Activated T-cell treated with anti-CD3 and anti-CD28 coated beads for 4 hours (primary cell): ENCODE measurements at places on chromosomes 1 and 21.

- DNase-seq: no peak
Measured at GRCh38 chr1:71046891-71047634, 553 bp downstream of the PTGER3 start.

- no peak for DNase-seq
Measured at GRCh38 chr1:165395478-165395877, 39.0 kb upstream of the LMX1A start.

- no peak for DNase-seq
Measured at GRCh38 chr1:113396585-113396984, 6.3 kb downstream of the MAGI3 start.

DNA sequence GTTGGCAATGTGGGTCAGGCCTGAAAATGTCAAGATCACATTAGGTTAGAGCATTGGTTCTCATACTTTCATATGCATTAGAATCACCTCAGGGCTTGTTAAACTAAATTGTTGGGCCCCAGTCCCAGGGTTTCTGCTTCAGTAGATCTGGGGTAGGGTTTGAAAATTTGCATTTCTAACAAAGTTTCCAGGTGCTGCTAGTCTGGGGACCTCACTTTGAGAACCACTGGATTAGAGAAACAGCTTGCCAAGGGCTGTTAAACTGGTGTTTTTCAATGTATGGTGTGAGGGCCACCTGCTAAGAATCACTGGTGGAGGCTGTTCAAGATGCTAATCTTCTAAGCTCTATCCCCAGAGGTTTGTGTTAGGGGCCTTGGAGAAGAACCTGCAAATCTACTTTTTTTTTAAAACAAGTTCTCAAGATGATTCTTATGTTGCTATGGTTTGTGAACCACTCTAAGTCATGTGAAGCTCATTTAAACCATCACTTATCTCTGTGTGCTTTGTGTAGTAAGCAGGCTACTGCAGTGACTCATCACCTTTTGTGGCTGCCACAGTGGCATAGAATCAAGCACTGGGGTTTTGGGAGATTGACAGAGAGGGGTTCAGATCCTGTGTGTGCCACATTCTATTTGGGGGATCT, 152.2 kb downstream of the S1PR1 start:
- DNase-seq: no peak

DNA sequence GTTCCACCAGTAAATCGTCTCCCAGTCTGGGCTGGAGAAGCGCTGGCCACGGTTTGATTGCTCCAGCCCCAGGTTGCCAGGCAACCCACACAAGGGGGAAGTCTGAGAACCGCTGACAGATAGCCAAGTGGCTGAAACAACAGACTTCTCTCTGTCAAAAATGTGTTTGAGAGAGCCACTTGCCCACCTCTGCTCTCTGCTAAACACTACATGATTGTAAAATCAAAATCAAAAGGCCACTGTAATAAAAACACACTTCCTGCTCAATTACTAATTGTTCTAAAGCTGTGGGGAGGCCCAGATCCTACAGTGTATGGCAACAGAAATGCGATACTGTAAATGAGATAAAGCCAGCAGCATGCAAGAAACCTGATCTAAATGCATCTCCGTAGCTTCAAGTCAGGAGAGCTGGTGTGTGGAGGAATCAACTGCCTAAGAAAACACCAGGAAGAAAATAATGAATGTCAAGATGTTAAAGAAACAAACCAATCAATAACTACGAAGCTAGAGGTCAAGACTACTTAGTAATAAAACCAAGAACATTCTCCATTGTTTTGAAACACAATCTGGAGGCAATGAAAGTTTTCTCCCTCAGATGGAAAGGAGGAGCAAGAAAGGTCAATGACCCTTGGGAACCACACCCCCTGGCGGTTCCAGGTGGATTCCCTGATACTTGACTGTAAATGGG, 121.2 kb downstream of the SLC45A1 start:
- no peak for DNase-seq

- DNase-seq: no peak
Measured at GRCh38 chr21:45859041-45859761, 122.4 kb upstream of the COL6A1 start.

DNA sequence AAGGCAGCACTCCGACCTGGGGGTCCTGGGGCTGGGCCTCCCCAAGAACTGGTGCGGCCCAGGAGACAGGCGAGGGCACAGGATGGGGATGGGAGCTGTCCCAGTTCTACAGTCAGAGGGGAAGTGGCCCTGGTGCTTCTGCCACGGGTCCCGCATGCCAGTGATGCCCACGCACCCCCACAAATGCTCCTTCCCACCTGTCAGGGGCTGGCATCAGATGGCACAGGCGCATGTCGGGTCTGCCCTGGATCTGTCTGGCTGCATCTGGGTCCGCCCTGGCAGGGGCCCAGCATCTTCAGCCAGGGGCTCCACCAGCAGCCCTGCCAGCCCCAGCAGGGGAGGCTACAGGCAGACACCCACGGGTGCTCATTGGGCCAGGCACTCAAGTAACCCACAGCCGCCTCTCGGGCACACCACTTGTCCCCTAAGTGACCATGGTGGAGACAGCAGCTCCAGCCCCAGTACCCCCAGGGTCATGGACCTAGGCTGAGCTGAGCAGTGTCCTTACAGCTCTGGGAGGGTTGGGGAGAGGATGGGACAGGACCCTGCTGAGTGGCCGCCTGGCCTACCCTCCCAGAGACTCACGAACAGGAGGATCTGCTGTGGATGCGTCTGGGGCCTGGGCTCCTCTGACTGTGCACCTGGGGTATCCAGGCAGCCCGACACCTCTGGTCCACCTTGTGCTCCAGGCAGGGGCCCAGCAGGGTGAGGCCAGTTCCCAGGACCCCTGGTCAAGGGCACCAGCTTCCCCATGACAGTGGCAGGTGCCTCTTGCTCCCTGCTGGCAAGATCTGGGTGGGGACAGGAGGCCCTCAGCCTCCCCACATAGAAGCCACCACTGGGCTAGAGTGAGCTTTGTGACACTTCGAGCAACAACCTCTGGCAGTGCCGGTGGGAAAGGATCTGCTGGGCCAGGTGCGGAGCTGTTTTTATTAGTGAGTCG, 5.4 kb downstream of the SMIM1 start:
- DNase-seq: no peak

GRCh38 chr1:223429821-223430220, 36.6 kb downstream of the CCDC185 start:
- no peak for DNase-seq

DNA sequence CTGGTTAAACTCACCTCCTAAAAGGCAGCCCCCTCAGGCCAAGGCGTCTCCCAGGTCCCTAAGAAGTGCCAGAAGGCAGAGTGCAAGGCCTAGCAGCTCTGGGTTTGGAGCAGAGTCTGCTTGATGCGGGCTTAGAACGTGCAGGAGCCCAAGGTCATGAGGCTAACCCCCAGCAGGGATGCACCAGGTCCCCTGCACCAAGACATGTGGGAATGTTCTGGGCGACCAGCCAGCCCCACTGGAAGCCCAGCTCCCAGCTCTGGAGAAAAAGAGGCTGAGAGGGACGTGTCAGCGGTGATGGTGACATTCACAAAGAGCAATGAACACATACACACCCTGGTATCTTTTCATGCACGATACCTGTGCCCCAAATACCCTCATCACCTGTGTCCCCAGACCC, 5.1 kb downstream of the LRRN2 start:
- DNase-seq: no peak

DNA sequence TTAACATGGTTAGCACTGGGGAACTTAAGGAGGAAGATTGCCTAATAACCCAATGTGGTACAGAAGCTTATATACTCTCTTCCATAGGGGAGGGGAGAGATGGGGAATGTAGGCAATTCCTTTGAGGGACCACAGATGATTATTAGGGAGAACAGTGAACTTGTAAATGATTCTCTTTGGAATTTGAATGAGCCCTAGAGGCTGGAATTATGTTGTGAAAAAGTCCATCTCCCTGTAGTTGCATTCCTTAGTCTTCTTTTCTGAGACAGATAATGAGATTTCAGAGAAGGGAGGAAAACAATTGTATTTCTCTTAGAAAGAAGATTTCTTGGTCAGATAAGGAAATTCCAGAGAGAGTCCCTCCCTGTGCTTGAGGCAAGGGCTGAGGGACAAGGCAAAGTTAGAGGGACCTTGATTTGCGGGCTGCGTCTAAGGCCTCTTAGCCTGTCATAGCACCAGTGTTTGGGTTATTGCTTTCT, 89.0 kb upstream of the HMCN1 start:
- DNase-seq: no peak

DNA sequence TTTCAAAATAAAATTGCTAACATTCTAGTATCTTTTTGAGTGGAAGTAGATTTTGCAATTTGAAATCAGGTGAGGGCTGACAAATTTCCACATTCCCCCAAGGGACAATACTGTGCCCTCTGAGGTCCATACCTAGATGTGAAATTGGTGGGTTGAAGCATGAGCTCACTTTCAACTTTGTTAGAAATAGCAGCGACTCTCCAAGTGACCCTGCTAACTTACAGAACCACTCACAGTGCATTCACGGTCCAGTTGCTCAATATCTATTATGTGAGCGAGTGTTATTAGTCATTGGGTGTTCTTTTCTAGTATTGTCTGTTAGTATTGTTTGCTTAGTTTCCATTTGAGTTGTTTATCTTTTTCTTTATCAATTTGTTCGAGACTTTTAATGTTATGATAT, 53.6 kb upstream of the ASB17 start:
- DNase-seq: no peak

DNA sequence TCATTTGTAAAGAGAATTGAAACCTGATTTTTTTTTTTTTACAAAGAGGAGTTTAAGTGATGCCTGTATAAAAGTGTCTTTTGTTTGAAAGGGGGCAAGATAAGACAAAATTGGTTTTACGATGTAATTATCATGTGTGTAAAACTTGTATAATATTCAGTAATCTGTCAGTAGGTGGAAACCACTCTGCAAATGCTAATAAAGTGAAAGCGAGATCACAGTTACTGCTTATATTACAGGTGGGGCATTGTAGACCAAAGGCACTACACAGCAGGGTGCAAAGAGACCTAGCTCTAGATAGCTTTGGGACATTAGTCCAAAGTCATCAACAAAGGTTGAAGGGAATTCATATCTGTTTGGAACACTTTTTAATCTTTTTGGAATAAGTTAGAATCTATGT, 174.2 kb downstream of the LHX8 start:
- DNase-seq: no peak

DNA sequence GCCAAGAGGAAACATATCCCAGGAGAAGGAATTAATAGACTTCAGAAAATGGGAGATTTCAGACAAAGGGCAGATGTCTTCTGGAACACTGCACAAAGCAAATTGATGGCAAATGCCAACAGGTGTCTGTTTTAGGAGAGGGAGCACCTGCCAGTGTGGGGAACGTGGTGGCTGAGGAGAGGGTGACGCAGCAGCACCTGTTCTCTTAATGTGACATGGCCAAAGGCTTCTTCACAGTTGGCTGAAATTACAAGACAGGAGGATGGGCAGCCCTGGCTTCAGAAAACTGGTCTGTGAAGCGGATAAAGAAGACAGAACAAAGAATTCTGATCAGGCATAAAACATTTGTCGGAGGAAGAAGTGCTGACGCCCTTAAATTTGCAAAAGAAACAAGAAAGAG, 178.7 kb upstream of the RUNX1 start:
- no peak for DNase-seq

GRCh38 chr1:163231385-163231784, 28.7 kb upstream of the RGS5 start:
- no peak for DNase-seq

- DNase-seq: no peak
Measured at GRCh38 chr1:98940069-98940721, 64.5 kb downstream of the PLPPR5 start.

DNA sequence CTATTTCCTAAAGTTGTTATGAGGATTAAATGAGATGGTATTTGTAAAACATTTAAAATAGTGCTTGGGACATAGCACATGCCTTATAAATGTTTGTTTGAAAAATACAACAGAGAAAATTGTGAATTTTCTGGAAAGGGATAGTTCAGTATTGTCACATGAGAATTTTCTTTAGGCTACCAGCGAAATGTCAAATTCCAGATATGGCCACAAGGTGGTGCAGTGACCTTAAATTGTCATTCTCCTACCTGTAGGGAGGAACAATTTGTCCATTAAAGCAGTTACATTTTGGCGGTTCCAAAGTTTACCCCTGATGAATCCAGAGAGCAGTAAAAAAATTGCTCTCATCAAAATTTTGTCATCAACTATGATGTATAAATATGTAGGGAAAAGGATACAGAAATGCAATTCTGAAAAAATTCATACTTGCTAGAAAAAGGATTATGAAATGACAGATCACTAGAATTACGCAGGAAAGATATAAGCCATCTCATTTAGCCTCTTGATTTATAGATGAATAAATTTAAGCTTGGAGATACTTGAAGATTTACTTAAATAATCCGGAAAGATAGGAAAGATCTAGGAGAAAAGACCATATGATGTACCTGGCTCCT, 50.2 kb upstream of the TSHB start:
- peak; percentile 67 for DNase-seq

- DNase-seq: no peak
Measured at GRCh38 chr1:159339536-159339935, 37.4 kb downstream of the FCER1A start.

- DNase-seq: no peak
Measured at GRCh38 chr21:29581393-29581792, 282.7 kb downstream of the BACH1 start.

GRCh38 chr1:56578963-56579875, at the start of gene PLPP3:
PLPP3 (minus strand) TSS chr1:56579563; CDS start chr1:56579016, 547 bp downstream.
- no peak for DNase-seq

- no peak for DNase-seq
Measured at GRCh38 chr1:65082346-65083040, 65.5 kb upstream of the AK4 start.

DNA sequence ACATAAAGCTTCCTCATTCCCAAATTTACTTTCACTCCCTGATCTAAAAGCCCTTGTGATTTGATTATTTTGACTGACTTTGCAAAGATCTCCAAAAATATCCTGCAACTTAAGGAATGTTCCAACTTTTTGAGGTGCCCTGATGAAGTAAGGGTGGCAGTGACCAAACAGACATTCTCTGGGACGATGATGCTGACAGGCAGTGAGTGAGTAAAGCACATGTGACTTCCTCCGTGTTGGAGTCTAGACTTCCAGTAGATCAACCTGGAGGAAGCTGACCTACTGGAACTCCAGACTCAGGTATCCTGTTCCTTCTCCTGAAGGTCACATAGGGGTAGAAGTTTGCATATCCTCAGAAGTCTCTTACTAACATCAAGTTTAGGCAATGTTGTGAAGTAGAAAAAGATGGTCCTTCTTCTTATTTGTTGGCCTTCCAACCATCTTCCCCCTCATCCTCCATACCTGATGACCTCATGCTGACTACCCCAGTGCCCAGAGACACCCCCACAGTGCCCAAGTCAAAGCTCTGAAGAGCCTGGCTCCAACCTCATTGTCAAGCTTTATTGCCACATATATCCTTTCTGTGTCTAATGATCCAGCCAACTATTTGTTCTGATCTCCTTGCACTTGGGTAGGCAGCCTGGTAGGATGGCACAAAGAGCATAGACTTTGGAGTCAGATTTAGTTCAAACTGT, 16.0 kb downstream of the TNFSF4 start:
- no peak for DNase-seq

GRCh38 chr1:76153841-76154205, 79.3 kb downstream of the ST6GALNAC3 start:
- no peak for DNase-seq

- DNase-seq: no peak
Measured at GRCh38 chr1:156284757-156285156, 632 bp downstream of the TMEM79 start.

- DNase-seq: no peak
Measured at GRCh38 chr1:116881879-116882520, 27.7 kb upstream of the PTGFRN start.

GRCh38 chr1:29683472-29683871, 447.1 kb downstream of the PTPRU start:
- DNase-seq: no peak
